ENCODE measurements at places on chromosomes 4 and X. TPM values are rescaled to one million over a fixed set of nuclear protein-coding genes. Genes with fewer than 3 reads are reported as not detected.

LIMCH1 gene
- 34.0 TPM for total RNA-seq

SUPT20HL2 gene
- not detected for total RNA-seq

GPR82 gene
- total RNA-seq: not detected

RCHY1 gene
- total RNA-seq: 15.8 TPM

ANTXR2 gene
- 4.3 TPM for total RNA-seq

SHISA3 gene
- total RNA-seq: not detected

HPGD gene
- total RNA-seq: 67.5 TPM

ERAS gene
- total RNA-seq: not detected

ARAP2 gene
- 0.64 TPM for total RNA-seq

EDA2R gene
- 12.4 TPM for total RNA-seq

CD38 gene
- total RNA-seq: 12.5 TPM

Measured in A549 treated with Mapracorat at 1 μM for 4 hours (cell line).